ENCODE measurements at places on chromosomes 3 and 15.
A peak's percentile ranks its signal among the peaks of the same experiment; 100 is the strongest.

- no peak for DNase-seq
Measured at GRCh38 chr15:61830536-61831330, 229.5 kb downstream of the VPS13C start.

DNA sequence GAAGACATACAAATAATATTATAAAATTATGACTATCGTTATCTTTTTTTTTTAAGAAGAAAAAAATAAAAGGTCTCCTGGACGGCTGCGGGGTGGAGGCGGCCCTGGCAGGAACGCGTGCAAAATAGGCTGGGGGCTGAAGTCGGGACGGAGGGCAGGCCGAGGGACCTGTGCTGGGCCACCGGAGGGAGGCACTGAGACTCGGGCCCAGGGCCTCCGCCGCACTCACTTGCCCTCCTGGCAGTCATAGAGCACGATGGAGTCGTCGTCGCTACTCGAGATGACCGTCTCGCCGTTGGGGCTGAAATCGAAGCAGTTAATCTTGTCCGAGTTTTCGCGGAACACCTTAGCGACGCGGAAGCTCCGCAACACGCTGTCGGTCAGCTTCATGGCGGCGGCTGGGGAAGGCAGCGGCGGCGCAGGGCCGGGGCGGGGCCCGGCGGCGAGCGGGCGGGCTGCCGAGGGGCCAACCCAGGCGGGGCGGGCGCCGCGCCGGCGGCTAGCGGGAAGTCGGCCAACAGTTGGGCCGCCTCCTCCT lies 408 bp downstream of the WDR82 start:
- DNase-seq, result no peak

GRCh38 chr3:175865724-175866123 lies 1006.6 kb downstream of the NAALADL2 start:
- DNase-seq, result no peak

GRCh38 chr3:30819067-30819798 lies 75.2 kb downstream of the GADL1 start:
- DNase-seq, result no peak

DNA sequence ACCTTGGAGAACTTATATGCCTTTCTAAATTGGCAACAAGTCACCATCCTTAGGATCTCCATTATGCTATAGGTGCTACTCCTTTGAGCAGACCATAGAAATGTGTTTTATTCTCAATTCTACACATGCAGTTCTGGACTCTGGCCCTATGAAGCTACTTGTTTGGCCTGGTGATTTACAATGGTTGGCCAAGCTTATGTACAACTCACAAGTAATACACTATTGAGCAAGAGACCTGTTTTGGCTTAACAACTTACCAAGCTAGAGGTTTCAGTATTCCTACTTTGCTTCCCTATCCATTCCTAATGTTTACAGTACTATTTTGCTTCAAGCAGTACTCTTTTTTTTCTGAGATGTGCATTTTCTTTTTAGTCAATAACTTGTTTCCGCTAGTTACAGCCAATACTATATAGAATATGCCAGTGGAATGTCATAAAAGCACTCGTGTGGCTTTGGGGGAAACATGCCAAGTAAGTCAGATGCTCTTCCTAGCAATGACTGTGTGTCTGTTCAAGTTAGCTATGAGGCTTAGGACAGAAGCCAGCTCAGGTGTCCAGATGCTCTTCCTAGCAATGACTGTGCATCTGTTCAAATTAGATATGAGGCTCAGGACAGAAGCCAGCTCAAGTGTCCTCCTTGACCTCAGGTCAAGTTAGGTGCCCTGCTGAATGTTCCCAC lies 174.9 kb upstream of the SEMA6D start:
- no peak for DNase-seq

DNA sequence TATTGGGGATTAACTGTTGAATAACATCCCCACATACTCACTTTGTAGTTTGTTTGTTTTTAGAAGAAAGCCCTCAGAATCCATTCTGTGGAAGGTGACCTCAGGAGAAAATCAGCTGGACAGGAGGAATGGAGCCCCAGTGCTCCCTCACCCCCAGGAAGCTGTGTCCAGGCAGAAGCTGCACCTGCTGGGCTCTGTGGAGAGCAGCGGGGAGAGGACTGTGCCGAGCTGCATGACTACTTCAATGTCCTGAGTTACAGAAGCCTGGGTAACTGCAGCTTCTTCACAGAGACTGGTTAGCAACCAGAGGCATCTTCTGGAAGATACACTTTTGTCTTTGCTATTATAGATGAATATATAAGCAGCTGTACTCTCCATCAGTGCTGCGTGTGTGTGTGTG lies 14.0 kb downstream of the TIGIT start:
- DNase-seq, result no peak

GRCh38 chr3:117495620-117496019 lies 786.0 kb downstream of the TUSC7 start:
- DNase-seq, result no peak

DNA sequence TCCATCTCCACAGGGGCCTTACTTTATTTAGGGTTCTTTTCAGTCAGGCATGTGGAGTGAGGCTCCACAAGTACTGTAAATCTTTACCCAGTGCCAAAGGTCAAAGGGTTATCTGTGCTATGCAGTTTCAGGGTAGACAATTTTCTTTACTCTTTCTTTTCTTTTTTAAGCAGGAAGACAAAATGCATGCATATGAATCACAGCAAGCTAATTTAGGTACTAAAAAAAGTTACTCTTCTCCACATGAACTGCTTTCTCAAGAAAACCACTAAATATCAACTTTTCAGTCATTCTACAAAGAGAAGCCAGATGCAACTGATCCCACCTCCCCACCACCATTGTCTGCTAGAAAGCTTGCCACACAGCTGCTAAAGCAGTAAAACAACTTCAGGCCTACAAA lies 73.3 kb upstream of the PYGO1 start:
- no peak for DNase-seq

GRCh38 chr15:41727143-41727542 lies 47.1 kb upstream of the MAPKBP1 start:
- no peak for DNase-seq

GRCh38 chr3:126149960-126150515 lies 30.3 kb downstream of the ALDH1L1 start:
- DNase-seq, result no peak

GRCh38 chr3:43023066-43023465 lies 44.0 kb downstream of the GASK1A start:
- no peak for DNase-seq

DNA sequence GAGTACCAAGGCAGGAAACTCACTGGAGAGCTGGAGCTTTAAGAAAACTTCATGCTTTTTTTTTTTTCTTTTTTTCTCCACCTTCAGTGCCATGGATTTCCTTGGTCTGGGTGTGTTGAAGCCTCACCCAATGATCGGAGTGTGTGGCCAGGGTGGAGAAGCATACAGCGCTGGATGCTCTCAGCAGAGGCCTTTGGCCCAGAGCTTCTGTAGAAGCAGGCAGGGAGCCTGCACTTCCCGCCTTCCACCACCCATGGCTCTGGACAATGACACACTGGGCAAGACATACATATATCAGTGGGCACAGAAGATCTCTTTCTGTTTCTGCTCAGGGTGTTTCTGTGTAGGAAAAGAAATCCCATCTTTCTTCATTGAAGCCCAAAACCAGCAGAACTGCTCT lies 55.8 kb upstream of the ACAD9 start:
- DNase-seq, result no peak

- no peak for DNase-seq
Measured at GRCh38 chr3:192718156-192718555, 9.2 kb downstream of the FGF12 start.

- no peak for DNase-seq
Measured at GRCh38 chr3:71659864-71660591, 65.2 kb downstream of the EIF4E3 start.

GRCh38 chr3:60579734-60580133 lies 671.5 kb downstream of the FHIT start:
- DNase-seq, result no peak

GRCh38 chr3:5750091-5750490 lies 562.6 kb downstream of the EDEM1 start:
- no peak for DNase-seq

DNA sequence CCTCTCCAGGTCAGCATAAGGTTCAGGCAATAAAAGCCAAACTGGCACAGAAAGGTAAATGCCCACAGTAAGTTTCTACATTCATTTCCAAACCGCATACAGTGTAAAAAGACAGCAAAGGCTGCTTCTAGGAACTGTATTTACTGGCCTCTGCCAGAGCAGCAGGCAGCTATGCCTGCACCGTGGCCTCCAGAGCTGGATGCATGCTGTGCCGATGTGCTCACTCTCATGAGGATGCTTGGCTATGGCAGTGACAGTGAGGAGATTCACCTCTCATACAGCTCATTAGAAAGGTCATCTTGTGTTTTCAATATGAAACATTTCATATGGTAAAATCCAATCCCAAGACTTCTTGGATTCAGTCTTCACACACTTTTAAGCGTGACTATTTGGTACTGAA lies 50.3 kb downstream of the UBP1 start:
- no peak for DNase-seq

DNA sequence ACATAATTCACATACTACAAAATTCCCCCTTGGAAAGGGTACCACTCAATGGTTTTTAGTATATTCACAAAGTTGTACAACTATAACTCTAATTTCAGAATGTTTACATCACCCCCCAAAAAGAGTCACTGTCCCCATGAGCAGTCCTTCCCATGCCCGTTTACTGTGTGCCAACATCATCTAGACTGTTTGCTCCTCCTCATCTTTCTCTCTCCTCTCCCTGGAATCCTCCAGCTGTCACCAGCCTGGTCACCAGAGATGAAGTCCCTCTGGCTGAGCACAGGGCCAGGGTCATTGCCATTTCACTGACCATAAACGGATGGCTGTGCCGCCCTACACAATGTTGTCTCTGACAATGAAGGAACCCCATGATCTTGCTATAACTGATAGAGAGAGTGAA lies 45.2 kb downstream of the C2CD4B start:
- no peak for DNase-seq

DNA sequence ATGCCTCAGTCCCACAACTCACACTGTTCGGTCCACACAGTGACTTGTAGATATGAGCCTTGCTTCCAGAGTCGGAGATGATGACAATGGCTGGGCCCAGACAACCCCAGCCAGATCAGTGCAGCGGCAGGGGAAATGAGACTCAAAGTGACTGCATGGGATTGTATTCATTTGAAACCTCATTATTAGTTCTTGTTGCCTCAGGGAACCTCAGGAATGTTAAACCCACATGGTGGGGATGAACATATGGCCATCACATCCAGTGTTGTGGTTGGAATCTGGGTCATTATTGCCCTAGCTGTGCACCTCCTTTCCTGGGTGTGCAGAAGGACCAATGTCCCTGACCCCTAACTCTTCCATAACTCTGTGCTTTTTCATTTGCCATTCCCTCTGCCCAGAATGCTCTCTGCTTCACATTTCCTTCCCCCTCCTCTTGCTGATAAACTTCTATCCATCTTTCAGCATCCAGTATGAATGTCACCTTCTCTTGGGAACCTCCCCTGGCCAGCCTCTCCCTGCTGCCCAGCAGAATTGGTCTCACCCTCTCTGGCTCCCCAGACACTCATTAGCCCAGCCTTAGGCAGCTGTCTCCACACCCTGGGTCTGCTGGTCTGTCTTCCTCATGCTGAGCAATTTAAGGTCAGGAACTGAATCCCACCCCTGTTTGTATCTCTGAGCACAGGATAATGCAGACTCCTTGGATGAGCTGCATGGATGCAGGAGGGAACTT lies 67.0 kb upstream of the TNFAIP8L3 start:
- DNase-seq, result no peak

- no peak for DNase-seq
Measured at GRCh38 chr3:178369811-178370210, 166.4 kb upstream of the KCNMB2 start.

GRCh38 chr3:7160689-7161088 lies 299.8 kb downstream of the GRM7 start:
- DNase-seq, result no peak

DNA sequence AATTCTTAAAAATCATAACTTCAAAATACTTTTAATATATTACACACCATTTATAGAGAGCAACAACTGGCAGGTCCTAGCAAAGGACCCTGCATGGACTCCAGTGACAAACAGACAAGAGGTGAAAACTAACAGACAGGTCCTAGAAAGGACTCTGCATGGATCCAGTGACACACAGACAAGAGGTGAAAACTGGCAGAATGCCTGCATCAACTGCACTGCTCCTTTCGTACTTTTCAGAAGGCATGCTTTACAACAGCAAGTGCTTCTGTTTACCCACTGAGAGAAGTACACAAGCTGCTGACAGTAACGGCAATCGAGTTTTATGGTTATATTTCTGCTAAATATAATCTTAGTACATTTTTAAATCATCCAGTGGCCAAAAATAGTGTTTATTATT lies 24.3 kb upstream of the GP5 start:
- peak; percentile 36 for DNase-seq

DNA sequence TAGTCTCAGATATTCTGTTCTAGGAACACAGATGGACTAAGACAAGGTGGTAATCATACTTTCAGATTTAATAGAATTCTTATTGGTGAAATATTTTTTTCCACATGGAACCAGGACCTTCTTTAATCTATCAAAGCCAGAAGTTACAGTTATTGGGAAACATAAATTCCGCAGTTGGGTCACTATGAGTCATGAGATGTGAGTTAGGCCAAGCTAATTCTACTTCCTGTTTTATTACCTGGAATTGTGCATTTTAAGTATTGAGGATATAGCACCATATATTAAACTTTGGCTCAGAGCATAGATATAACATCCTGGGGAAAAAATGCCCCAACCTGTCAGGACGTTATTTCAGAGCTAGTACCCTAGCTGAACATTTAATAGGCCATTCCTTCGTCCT lies 96.4 kb upstream of the P3H2 start:
- no peak for DNase-seq

GRCh38 chr3:172511783-172512762 lies 11.2 kb downstream of the TNFSF10 start:
- DNase-seq, result no peak

DNA sequence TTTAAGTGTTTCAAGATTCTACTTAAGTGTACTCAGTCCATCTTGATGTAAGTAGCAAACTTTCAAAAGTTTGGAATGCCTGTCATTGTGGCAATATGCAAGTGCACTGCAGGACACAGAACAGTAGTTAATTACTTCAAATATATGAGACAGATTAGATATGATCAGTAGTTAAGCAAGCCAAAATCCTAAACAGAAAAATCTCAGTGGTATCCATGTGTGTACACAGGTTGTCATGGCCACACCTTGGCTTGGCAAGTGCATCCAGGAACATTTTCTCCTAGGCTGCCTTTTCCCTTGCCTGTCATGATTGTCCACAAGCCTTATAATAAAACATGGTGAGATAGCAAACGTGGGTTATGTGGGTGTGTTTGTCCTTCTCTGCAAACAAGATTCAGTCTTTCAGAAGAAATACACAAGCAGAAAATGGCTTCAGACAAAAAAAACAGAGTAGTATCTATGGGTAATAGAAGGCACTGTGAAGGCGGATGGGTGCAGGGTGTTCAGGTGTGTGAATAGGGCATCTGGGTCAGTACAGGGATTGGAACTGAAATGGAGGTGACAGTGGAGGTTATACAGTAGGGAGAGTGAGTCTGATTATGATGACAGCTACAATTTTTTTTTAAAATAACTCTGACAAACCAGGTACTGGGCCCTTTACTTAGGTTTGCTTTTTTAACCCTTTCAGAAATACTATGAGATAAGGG lies 229.0 kb upstream of the LRIG1 start:
- no peak for DNase-seq

- DNase-seq, result no peak
Measured at GRCh38 chr15:68258692-68259091, 18.9 kb upstream of the FEM1B start.

- DNase-seq, result no peak
Measured at GRCh38 chr3:17349093-17349492, 393.3 kb downstream of the TBC1D5 start.
